ENCODE measurements at places on chromosomes 6 and 20.

DNA sequence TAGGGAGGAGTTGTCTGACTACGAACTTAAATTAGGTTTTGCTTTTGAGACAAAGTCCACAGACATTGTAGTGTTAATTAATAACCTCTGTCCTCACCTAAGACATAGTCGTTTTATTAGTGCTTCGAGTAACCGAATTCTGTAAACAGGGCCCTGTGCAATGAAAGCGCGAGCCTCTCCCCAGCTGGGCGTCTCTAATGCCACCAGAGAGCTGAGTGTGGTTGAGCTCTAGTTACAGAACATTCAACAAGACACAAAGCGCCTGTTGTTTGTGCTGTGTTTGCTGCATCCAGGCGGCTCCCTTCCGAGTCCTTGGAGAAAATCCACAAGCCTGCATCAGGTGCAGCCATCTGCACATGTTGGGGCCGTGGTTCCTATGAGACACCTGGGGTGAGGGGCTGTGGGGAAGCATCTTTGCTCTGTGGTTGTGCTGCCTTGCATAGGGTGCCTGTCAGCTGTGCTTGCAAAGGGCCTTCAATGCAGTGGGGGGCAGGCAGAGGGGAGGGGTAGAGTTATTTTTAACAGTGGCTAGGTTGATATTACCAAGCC lies 63.9 kb downstream of the CD164 start:
- no peak for DNase-seq

GRCh38 chr6:20652299-20653084 lies 118.2 kb downstream of the CDKAL1 start:
- DNase-seq = no peak

DNA sequence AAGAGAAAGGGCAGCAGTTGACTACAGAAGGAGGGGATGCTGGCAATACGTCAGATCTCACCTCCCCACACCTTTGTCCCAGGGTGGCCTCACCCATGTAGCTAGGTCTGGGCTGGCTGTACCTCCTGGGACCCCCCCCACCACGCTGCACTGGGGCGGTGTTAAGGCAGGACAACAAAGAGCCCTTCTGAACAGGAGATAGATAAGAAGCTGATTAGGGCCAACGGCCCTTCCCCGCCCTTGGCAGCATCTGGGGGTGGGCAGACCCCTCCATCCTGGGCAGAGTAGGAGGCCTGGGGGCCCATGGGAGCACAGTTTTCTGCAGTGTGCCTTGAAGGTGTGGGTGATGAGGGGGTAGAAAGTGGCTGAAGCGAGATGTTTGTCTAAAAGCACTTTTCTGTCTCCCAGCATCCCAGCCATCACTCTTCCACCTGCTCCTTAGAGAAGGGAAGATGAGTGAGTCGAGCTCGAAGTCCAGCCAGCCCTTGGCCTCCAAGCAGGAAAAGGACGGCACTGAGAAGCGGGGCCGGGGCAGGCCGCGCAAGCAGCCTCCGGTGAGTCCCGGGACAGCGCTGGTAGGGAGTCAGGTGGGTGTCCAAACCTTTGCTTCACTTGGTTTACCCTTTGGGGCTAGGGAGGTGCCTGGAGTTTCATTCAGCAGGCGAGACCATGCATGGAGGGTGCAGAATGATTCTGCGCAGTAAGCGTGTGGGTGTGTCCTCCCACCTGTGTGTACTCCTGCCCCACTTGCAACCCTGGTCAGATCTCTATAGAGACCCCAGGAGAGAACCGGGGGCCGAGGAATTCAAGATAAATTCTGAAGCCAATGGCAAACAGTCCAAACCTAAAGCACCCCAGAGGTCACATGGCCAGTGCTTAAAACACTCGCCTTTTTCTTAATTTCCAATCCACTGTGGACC lies 3.9 kb downstream of the HMGA1 start:
- no peak for DNase-seq

DNA sequence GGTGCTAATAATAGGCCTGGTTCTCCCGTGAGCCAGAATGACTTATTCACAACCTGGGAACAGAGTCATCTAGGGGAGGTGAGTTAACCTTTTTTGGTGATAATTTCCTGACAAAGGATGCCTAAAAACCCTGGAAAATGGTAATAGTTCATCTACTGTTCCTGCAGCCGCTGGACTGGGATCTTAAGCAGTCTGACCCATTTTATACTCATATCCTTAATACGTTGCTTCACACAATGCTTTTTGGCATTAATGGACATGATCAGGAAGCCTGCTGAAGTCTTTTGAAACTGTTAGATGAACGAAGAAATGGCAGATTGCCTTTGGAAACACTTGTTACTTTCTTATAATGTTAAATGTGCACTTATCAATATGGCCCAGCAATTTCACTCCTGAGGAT lies 81.9 kb upstream of the BMP2 start:
- no peak for DNase-seq

- DNase-seq = peak; percentile 47
Observed at GRCh38 chr6:138588805-138589434, 89.6 kb upstream of the NHSL1 start.

- no peak for DNase-seq
Observed at GRCh38 chr6:162306616-162307015, 420.9 kb downstream of the PRKN start.

GRCh38 chr6:21780679-21781078 lies 187.1 kb downstream of the SOX4 start:
- DNase-seq = no peak
